Suppressor macrophage treated with lipopolysaccharide for 1 hour (primary cell): ENCODE measurements at places on chromosomes 3 and 15.
A peak's percentile ranks its signal among the peaks of the same experiment; 100 is the strongest.

DNA sequence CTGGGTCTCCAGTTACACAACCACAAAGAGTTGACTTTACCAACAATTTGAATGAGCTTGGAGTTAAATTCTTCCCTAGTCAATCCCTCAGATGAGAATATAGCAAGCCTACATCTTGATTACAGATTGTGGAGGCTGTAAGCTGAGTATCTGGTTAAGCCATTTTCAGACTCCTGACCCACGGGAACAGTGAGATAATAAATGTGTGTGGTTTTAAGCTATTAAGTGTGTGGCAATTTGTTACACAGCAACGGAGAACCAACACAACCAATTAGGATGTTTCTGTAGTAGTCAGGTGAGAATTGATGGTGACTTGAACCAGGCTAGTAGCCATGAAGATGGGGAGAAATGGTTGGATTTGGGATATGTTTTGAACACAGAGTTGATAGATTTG, 37.7 kb upstream of the SLC4A7 start:
- DNase-seq = no peak

- no peak for DNase-seq
Observed at GRCh38 chr3:139312959-139313358, 30.9 kb upstream of the MRPS22 start.

GRCh38 chr3:123841476-123842238, 42.5 kb downstream of the MYLK start:
- no peak for DNase-seq

- DNase-seq = no peak
Observed at GRCh38 chr15:29656636-29657475, 165.4 kb downstream of the TJP1 start.

DNA sequence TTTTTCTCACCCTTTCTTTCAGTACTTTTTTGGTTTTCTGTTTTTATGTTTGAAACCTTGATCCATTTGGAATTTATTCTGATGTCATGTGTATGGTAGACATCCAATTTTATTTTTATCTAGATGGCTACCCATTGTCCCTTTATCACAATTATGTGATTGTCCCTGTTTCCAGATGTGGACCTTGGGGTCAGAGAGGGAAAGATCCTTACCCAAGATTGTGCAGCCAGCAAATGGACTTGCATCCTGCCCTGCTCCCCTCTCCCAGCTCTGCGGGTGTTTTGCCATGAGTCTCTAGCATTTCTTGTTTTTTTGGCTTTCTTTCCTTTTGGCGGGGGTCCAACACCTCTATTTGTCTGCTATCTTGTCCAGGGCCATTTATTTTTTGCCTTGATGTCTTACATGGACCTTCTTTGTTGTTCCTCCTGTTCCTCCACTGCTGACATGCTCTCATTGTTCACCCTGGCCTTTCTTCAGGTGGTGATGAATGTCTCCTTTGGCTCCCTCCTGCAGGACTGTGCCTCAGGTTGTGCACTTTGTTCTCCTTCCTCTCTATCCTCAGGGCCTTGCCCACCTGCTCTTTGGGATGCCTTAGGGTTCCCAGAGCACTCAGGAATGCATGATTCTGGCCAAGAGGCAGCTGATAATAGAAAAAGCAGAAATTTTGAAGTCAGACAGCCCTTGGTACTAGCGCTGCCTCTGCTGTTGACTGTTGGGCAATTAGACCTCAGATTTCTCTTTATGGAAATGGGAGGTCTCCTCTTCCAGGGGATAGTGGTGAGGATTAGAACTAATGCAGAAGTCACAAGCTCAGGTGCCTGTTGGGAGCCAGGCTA, 84.3 kb downstream of the EEFSEC start:
- DNase-seq = no peak

- peak; percentile 83 for DNase-seq
Observed at GRCh38 chr15:67884514-67885174, 44.8 kb upstream of the RNU6-1 start.

- no peak for DNase-seq
Observed at GRCh38 chr3:127819656-127820055, 2.7 kb downstream of the MGLL start.

GRCh38 chr3:153250446-153250845, 88.4 kb downstream of the RAP2B start:
- no peak for DNase-seq

GRCh38 chr3:66253790-66254620, 33.2 kb downstream of the SLC25A26 start:
- DNase-seq = peak; percentile 62

GRCh38 chr3:69197922-69198530, 75.6 kb upstream of the LMOD3 start:
- no peak for DNase-seq

GRCh38 chr15:96058103-96058851, 272.2 kb upstream of the NR2F2 start:
- DNase-seq = peak; percentile 90

DNA sequence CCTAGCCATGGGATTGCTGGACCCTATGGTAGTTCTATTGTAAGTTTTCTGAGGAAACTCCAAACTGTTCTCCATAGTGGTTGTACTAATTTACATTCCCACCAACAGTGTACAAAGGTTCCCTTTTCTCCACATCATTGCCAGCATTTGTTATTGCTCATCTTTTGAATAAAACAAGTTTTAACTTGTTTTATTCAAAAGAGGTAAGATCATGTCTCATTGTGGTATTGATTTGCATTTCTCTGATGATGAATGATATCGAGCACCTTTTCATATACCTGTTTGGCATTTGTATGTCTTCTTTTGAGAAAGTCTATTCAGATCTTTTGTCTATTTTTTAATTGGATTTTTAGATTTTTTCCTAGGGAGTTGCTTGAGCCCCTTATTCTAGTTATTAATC, 819.1 kb downstream of the TUSC7 start:
- DNase-seq = no peak

DNA sequence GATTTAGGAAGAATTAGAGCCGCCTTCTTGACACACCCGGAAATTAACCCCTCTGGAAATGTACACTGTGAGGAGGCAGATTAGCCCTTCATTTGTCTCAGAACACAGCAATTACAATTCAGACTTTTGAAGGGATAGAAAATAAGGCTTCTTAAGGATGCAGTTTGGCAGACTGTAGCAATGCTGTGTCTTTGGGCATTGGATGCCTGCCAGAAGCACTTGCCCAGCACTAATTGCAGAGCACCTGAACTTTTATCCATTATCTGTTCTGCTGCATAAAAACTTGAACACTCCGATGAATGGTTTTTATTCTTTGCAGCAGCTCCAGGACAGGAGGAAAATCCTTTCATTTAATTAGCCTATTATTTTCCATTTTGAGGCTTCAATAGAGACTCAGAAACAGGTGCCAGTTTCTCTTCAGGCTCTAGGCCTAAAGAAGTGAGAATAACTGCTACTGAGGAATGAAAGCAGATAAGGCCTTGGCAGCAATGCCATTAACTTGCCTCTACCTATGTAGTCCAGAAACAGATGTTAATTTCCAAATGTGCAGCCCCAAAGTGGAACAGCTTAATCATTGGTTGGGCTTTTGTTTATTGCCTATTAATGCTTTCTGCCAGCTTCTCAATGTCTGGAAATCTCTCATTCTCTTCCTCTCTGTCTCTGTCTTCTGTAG, 418.5 kb downstream of the NSUN3 start:
- no peak for DNase-seq

DNA sequence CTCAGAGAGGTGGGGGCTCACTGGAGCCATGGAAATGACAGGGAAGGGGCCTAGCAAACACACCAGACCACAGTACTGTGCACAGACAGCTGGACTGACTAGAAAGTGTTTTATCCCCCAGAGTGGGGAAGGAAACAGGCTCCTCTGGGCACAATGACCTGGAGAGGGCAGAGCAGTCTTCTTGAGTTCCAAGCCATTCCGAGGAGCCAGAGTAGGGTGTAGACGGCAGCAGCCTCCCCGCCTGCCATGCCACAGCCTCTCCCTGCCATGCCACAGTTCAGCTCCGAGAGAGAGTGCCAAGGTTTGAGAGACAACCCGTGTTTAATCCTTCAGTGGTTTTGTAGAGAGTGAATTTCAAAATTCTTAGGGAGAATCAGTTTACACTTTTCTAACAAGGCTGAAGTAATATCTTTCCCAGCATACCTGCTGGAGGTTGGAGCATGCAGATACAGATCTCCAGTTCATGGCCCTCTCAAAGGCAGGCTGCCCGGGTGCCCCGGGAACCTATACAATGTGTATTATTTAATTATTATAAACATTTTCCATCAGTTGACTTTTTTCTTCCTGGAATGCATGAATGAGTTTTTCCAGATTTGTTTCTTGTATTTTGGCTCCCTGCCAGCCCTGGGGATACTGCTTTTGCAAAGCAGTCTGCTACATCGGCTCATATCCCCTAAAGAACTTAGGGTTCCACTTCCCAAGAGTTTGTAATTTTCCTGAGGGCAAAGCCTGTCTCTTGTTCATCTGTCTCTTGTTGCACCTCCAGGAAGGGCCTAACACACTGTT, 3.2 kb downstream of the PODXL2 start:
- no peak for DNase-seq

GRCh38 chr15:83209333-83209732, 1.7 kb upstream of the HDGFL3 start:
- DNase-seq = no peak

DNA sequence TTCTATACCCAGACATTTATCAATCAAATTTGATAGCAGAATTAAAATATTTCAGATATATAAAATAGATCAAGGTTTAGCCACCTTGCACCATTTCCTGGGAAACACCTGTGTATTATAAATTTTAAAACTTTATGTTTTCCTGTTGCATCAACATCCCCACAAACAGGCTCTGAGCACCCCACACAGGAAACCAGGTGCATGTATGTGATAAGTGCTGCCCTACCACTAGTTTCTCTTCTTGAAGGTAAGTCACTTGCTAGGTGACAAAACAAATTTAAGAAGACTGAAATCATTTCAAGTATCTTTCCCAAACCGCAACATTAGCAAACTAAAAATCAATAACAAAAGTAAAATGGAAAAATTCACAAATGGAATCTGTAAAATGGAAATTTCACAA, 496.1 kb upstream of the CCDC54 start:
- no peak for DNase-seq

DNA sequence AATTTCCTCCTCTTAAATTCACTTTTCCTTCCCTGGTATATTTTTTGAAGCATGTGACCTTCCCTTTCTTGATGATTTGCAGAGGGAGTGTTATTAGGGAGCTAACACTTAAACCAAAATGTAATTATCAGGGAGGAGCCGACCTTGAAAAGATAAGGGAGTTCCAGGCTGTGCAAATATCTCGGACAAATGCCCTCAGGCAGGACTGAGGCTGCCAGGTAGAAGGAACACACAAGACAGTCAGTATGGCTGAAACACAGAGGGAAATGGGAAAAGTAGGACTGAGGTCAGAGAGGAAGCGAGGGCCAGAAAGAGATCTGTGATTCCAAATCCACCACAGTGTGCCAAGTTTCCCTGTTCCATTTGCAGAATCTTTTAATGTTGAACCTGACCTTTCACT, 221.0 kb downstream of the CNTN3 start:
- DNase-seq = no peak

GRCh38 chr3:178054471-178054870, 481.8 kb upstream of the KCNMB2 start:
- no peak for DNase-seq

- DNase-seq = no peak
Observed at GRCh38 chr3:139470199-139470598, 6.1 kb downstream of the RBP2 start.

GRCh38 chr3:109702252-109702651, 364.9 kb upstream of the DPPA4 start:
- no peak for DNase-seq

DNA sequence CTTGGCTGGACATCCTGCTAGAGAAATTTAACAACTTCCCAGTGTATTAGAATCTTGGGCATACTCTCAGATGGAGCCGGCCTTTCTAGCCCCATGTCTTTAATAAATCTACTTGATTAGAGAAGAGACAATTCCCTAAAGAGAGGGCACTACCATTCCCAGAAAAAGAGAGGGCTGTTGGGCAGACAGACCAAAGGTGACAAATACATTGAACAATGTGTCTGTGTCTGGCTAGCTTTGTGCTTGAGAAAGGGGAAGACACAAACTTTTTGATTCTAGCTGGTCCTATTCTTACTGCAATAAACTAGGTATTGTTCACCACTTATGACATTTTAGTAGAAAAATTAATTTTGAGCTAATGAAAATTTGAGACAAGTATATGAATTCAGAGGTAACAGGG, 57.7 kb downstream of the DUT start:
- DNase-seq = no peak

DNA sequence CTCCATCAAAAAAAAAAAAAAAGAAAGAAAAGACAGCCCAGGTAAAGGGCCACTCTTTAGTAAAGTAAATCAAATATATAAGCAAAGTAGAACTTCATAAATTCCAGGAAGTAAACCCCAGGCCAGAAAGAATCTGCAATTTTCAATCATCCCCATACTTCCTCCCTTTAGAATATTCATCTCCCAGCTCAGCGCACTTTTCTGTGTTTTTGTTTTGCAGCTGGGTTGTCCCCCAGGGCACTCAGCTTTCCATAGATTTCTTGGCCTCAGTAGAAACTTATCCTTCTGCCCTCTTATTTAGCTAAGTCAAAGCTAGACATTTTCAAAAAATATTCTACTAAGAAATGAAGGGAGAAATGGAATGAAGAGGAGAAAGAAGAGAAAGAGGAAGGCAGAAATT, 24.0 kb upstream of the SPRED1 start:
- no peak for DNase-seq

- peak; percentile 61 for DNase-seq
Observed at GRCh38 chr3:45280232-45280631, 54.1 kb upstream of the TMEM158 start.

DNA sequence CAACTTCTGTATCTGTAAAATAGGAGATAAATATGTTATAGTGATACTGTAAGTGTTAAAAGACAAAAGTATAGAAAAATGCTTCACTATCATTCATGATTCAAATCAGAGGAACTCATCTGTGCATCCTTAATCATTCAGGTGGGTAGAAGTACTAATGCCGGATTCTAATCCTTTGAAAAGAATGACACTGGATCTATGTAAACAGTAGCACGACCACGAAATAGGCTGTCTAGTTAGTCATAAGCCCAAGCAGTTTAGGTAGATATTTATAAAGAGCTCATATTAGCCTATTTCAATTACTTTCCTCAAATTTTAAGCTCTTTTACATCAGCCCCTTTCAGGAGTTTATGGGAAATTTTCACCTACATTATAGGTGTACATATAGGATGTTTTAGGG, 437.9 kb downstream of the SOX2 start:
- no peak for DNase-seq

- DNase-seq = no peak
Observed at GRCh38 chr3:166582236-166582635, 745.0 kb upstream of the BCHE start.

DNA sequence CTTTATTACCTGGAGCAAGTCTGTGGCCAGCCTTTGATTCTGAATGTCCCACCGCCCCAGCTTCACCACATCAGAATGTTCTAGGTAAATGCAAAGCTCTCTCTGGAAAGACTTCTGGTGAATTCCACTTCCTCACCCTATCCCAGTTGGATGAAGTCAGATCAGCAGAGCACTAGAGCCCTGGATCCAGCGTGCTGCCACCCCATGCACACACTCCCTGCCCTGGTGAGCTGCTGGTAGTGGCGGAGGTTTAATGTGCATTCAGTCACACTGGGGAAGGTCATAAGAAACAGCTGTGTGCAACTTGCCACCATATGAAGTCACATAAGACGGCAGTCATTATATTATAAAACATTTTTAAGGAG, 16.3 kb upstream of the SLC41A3 start:
- no peak for DNase-seq

- DNase-seq = no peak
Observed at GRCh38 chr15:37638691-37639090, 295.7 kb upstream of the TMCO5A start.
